Naive thymus-derived CD8-positive, alpha-beta T cell (primary cell): ENCODE measurements at places on chromosomes 4 and X.

DNA sequence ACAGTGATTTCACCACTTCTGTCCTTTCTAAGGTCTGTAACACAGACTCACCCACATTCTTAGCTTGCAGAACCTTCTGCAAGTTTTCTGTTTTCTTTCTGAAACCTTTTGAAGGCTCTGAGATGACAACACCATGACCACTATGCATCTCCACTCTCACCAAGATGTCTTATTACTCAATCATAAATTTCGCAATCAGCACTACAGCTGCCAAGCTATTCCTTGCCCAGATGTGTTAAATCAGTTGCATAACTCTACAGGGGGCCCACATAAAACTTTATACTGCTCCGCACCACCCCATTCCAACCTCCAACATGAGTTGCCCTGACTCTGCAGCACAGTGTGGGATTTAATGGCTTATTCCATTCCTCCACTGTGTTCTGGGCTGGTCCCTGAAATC is 229.9 kb downstream of the COL25A1 start:
- no peak for DNase-seq

GRCh38 chrX:109372716-109373115 is 109.2 kb downstream of the GUCY2F start:
- DNase-seq = no peak

- DNase-seq = no peak
Observed at GRCh38 chr4:78622253-78622979, 70.8 kb downstream of the ANXA3 start.

DNA sequence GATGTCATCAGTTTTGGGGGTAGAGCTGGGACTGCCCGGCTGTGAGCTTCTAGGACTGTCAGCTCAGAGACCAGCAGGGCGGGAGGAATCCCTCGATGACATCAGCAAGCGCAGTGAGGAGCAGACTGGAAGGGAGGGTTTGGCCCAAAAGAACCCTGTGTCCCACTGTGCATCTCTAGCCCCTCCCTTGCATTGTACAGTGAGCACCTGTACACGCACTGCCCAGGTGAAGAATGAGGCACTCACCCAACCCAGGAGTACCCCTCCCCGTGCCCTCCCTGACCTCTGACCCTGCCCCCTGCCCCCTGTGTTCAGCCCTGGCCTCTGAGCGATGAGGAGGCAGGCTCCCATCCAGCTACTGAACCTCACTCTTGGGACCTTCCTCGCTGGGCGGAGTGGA is 92.9 kb downstream of the HMX1 start:
- DNase-seq = no peak
